ENCODE measurements at places on chromosomes 5 and 9.

DNA sequence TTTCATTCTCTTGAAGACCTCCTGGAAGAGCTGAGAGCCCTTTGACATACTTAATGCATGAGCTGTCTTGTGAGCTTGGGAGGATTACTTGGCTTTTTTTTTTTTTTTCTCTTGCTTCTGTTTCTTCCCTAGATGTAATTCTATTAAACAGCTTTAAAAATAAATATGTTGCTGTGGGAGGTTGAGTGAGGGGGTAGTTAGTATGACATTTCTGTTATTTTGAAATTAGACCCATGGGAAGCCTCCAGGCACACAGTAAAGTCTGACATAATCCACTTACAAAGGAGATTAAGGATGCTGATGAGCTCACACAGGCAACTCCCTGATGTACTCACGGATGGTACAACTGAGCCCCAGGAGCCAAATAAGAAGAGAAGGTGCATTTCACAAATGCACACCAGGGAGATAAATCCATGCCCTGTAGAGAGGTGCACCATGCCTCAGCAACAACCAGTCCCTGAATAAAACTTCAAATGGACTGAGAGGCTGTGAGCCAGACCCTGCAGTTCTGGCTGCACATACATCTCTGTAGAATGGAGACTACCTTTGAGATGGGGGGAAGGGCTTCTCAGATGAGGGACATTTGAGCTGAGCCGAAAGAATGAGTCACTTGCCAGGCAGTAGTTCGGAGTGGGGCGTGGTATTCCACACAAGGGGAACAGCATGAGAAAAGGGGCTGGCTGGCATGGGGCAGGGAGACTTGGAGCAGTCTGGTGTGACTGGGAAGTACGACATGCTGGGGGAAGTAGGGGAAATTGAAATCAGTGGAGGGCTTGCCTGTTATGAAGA is 68.7 kb downstream of the ACTL7B start:
- no peak for DNase-seq

DNA sequence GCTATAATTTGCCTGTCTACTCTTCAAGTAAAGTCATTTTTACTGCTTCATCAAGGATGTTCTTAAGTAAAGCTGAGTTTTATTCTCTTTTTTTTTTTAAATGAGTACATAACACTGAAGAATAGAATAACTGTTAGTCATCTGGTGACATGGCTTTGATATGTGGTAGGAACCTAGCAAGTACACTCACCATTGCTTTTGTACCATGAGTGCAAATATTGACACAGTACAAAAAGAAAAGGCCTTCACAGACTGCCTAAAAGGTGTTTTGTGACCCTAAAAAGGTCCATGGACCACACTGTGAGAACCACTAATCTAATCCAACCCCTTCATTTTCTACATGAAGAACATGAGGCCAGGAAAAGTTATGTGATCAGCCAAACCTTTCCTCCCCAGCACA is 55.0 kb downstream of the ECPAS start:
- no peak for DNase-seq

GRCh38 chr9:76425677-76426453 is 31.6 kb upstream of the RFK start:
- no peak for DNase-seq

- no peak for DNase-seq
Observed at GRCh38 chr5:34891981-34892380, 23.3 kb downstream of the RAD1 start.

GRCh38 chr9:99490729-99491128 is 268.6 kb downstream of the SEC61B start:
- no peak for DNase-seq

DNA sequence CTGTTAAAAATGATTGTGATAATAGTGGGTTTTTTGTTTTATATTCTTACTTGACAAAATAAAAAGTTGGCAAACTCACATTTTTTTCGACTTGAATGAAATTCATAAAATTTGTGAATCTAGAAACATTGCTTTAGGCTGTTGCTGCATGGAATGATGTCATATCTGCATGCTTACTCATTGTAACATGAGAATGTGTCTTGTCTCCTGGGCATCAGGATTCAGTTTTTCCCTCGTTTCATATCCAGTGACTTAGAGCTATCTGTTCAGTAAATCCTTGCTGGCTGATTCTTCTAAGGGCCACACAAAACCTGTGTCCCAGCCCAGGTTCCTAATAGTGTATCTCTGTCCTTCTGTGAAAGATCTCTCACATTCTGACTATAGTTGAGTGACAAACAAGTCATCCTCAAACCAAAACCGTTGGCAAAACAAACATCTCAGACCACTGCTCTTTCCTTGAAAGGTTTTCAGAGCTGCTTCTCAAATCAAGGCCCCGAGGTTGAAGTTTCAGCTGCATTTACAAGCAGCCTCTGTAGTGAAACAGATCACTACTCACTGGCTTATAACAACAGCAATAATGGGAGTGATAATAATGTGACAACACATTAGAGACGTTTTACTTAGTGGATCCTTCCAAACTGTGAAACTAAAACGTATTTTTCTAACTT is 95.0 kb downstream of the NPR3 start:
- no peak for DNase-seq

Measured in stimulated activated CD8-positive, alpha-beta memory T cell treated with anti-CD3 and anti-CD28 coated beads, Interleukin-7, amount 100 ng/mL, for 1 hour (primary cell).